ENCODE measurements at places on chromosomes 2 and 18.

DNA sequence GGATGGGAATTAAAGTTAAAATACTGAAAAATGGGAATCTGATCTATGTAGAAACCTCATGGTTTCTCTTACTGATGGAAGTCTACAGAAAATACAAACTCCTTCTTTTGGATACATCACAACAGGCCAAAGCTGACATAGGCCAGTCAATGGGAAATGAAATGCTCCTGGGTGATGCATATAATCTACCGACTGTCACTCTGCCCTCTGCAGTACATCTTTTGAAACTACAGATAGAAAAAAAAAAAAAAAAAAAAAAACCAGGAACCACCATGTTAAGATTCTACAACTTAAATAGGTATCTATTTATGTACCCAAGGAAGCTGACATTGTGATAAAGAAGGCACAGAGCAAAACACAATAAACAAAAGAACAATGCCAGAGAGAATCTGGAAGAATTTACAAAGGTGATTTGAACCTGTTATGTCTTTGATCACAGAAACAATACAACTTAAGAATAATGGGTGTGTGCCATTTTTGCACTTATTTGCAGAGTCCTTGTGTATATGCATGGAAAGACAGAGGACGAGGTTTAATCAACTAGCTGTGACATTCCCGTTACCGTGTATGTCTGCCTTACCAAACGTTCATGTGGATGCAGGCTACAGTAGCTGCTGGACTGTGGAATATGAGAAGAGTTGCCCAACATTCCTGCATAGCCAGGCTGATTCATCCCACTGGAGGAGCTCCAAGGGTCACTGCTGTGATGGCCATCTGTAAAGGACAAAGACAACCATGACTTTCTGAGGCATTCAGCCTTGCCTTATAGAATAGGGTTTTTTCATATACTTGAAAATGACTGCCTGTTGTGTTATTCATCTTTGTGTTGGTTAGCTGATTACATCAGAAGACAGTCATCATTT is 312.7 kb downstream of the TCF4 start:
- no peak for DNase-seq

DNA sequence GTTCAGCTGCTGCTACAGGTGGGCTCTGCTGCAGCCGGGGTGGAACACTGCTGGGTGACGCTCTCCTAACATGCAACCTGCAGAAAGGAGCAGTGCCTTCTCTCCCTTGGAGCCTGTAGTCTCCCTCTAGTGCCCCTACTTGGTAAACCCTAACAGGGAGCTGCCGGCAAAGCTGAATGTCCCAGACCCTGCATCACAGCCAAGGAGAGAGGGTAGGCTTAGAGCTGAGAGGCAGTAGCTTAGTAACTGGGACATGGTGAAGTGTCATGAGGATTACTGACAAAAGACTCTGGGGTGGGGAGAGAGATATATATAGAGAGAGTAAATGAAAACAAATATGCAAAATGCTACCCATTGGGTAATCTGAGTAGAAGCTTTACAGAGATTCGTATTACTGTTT is 9.9 kb downstream of the NCAPH start:
- DNase-seq = no peak

DNA sequence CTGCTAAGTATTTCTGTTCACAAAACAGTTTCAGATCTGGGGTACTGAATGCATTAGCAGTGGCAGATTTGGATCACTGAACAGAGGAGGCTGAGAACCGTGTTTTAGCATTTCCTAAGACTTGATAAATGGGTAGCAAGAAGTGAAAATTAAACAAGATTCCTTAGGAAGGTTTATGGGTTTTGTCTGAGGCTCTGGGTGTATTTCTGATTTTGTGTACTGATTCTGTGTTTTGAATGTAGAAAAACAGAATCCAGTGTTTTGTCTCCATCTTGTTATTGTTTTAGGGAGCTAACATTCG is 1.4 kb downstream of the FAM117B start:
- no peak for DNase-seq

- no peak for DNase-seq
Observed at GRCh38 chr2:68762665-68763064, 28.1 kb downstream of the ARHGAP25 start.

DNA sequence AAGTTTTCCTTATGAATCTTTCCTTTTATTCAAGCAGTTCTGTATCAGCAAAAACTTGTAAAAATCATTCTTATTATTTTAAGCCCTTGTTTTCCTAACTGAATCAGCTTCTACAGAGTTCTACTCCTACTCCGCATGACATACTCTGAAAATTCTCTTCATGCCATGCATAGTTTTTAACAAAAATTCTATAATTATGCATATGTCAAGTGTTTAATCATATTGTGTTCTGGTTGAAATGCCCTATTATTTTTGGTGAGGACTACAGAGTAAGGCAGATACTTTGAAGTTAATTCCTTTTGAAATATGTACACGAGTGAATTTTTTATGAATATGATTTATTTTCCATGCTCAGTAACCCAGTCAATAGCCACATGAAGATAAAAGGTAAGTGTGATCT is 28.8 kb downstream of the ANKRD30B start:
- no peak for DNase-seq

- DNase-seq = no peak
Observed at GRCh38 chr2:221502270-221503010, 69.7 kb downstream of the EPHA4 start.

GRCh38 chr2:158253170-158253569 is 151.5 kb downstream of the UPP2 start:
- no peak for DNase-seq

- no peak for DNase-seq
Observed at GRCh38 chr2:171718720-171719119, 31.5 kb downstream of the DYNC1I2 start.

DNA sequence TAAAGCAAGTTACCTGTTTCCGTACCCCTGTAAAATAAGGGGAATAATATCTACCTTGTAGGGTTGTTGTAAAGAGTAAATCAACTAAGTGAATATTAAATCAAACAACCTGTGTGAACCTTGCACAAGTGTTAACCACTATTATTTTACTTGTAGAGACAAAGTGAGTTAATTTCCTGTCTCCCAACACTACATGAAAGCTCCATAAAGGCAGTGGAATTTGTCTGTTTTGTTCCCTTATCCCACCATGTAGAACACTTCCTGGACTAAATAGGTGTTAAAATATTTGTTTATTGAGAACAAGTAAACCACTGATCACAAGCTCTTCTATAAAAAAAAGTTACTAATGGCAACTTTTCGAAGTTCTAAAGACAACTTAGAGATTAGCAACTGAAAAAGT is 3.3 kb downstream of the ARL5A start:
- DNase-seq = no peak

GRCh38 chr2:196613302-196613701 is 26.2 kb upstream of the CCDC150 start:
- no peak for DNase-seq

DNA sequence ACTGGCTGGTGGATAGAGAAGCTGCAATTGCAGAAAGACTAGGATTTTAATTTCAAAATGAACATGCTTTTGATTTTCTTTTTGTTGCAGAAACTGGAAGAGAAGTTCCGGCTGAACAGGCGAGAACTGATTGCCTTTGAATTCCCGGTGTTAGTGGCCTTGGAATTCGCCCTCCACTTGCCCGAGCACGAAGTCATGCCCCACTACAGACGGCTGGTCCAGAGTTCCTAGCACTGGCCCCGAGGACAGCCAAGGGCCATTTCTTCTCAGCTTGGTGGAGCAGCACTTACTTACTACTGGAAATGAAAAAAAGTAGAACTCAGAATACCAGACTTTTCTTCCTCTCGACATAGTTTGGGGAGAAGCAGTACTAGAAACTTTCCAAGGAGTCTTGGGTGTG is 121.9 kb downstream of the CABLES1 start:
- DNase-seq = no peak

DNA sequence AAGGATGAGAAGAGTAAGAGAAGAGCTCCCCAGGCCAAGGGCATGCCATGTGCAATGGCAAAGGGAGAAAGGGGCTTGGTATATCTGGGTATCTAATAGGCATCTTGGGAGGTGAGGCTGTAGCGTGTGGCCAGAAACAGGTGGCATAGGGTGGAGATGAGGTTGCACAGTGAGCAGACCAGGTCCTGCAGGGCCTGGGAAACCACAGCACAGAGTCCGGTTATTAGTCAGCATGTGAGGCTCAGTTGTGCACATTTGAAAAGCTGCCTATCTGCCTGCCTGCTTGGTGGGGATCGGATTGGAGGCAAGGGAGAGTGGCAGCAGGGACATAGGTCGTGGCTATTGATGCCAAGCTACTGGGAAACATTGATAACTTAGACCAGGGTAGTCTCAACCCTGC is 190.6 kb downstream of the TPGS2 start:
- DNase-seq = no peak

DNA sequence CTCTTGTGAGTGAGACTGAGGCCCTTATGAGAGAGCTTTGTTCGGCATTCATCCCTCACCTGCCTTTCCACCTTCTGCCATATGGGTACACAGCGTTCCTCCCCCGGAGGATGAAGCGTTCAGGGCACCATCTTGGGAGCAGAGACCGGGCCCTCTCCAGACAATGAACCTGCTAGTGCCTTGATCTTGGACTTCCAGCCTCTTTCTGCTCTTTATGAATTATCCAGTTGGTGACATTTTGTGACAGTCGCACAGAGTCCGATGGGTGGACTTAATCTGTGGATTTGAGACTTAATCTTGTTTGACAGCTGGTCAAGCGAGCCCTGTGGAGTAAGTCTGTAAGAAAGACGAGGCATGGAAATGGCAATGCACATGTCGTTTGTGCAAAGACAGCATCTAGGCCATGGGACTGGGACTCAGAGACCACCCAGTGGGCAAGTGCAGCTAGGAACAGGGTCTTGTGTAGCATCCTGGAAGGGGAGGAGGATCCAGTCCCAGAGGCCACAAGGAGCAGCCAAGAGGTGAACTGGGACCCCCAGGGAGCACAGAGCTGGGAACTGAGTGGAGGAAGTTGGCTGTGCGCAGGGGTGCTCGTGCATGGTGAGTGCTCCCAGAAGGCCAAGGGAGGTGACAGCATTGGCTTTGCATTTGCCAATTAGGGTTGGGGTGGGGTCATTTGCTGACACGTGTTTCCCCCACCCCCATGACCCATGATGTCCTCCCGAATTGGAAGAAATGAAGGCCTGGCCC is 69.5 kb upstream of the HDAC4 start:
- peak; percentile 5 for DNase-seq
